ENCODE measurements at places on chromosomes 11 and 22.

DNA sequence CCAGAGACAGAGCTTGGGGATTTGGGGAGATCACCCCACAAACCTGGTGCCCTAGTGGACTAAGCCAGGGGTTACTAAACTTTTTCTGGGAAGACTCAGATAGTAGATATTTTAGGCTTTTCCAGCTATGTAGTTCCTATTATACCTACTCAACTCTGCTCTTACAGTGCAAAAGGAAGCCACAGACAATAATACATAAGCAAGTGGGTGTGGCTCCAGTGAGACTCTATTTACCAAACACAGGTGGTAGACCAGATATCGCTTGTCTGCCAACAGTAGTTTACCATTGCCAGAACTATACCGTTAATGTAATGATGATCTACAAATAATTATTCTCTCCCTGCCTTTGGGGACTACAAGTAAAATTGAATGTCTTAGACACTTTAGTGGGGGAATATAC lies 6.9 kb downstream of the LDHC start:
- DNase-seq: no peak

GRCh38 chr11:65663639-65664200 lies 1.0 kb upstream of the RELA start:
- no peak for DNase-seq

- no peak for DNase-seq
Observed at GRCh38 chr11:84140386-84141169, 854.4 kb upstream of the CCDC90B start.

DNA sequence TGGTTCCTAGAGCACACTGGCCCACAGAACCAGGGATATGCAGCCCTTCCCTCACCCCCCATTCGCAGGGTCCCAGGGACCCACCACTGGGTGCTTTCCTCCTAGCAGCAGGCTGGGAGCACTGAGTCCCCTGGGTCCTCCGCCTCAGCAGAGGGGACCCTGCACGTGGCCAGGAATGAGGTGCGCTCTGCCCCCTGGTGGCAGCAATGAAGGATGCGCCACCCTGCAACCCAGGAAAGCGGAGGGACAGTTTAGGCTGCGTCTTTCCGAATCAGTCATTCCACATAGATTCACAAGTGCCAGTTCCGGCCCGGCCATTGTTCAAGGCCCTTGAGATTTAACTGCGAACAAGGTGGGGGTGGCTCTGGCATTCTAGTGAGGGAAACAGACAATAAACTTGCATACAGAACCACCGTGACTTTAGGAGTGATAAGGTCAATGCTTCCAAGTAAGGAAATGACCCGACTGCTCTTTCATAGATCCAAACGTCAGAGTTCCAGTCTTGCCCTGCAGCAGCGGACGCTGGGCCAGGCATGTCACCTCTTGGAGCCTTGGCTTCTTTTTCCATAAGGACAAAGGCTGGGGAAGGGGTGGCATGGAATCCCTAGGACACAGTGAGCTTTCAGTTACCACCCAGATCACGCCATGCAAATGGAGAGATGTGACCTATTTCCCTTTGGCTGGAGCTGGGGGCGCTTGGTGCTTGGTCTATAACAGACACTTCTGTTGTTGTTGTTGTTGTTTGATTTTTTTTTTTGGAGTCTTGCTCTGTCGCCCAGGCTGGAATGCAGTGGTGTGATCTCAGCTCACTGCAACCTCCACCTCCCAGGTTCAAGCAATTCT lies 7.7 kb downstream of the RIN1 start:
- DNase-seq: peak; percentile 59

GRCh38 chr22:35462498-35463230 lies 62.7 kb downstream of the MCM5 start:
- no peak for DNase-seq

- no peak for DNase-seq
Observed at GRCh38 chr11:67381244-67381972, 8.0 kb upstream of the CLCF1 start.

DNA sequence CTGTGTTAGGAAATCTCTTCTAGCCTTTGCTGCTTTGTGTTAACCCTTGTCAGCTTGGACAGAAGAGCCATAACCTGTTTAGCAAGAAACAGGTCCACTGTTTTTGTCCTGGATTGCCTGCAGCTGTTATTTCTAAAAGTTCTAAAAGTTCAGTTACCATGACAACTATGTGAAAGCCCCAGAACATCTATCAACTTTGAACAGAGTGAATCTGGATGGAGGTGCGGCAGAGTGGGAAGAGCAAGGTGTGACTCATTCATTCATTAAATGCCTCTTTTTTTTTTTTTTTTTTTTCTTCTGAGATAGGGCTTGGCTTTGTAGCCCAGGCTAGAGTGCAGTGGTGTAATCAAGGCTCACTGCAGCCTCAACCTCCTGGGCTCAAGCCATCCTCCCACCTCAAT lies 50.5 kb downstream of the RBX1 start:
- DNase-seq: no peak

GRCh38 chr22:38419121-38419857 lies 35.7 kb downstream of the KCNJ4 start:
- DNase-seq: no peak

DNA sequence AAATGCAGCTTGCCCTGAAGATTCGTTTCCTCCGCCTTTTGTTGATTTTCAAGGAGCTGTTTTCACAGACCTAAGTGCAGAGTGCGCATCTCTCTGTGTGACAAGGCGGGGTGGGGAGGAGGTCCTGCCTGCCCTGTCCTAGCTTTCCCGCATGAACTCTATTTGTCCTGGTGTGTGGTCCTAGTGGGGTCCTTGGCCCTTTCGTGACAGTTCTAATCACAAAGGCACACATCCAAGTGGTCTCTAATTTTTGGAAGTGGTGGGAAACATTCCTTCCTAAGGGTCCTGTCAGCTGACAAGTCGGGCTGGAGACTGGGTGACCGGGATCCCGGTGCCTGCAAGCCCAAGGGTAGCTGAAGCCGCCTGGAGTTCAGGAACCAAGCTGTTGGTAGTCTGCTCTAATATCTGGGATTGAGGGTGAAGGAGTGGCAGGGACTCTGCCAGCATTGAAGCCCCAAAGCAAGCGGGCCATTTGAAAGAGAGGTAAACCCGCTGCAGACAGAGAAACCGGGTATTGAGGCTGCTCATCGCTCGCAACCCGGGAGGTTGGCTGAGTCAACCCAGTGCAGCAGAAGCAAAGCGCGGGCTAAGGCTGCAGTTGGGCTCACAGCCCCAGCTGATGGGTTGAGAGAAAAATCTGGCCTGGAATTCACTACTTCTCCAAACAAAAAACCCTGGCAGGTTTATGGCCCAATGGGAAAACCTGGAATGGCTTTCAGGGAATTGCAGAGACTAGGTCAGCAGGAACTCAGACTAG lies 28.1 kb upstream of the FBXO3 start:
- peak; percentile 45 for DNase-seq

- DNase-seq: no peak
Observed at GRCh38 chr22:46663436-46664100, 43.4 kb downstream of the GRAMD4 start.

DNA sequence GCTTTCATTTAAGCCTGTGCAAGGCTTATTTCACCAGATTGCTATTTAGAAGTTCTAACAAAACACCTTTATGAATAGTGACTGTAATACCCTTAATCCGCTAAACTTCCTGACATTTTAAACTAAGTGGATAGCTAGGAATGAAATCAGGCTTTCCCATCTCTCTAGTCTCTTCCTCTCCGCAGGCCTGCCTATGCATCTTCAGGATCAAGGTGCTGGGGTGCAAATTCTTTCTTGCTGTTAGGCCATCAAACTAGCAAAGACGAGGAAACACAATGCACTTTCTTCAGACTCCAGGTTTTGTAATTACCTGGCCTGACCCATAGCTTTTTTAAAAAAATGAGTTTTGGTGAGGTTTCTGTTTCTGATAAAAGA lies 149.4 kb downstream of the DBX1 start:
- no peak for DNase-seq

GRCh38 chr11:17209939-17210245 lies 2.1 kb upstream of the PIK3C2A start:
- DNase-seq: no peak

GRCh38 chr22:35838855-35839576 lies 121.3 kb downstream of the APOL5 start:
- peak; percentile 48 for DNase-seq

GRCh38 chr11:57279116-57279515 lies 42.1 kb upstream of the APLNR start:
- no peak for DNase-seq

DNA sequence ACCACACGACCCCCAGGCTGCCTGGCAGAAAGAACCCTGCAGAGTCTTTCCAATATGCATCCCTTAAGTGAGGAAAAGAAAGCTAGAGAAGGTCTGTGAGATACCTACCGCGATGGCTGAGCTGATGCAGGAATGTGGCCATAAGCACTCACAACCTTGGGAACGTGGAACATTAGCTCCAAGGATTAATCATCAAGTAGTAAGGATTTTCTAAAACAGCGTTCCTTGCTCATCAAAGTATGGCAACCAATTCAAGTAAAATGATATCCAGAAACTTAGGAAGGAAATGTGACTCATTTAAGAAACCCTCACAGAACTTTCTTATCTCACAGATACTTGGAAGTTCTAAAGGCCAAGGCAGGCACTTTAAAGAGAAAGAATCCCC lies 12.8 kb downstream of the PACSIN2 start:
- DNase-seq: no peak

GRCh38 chr11:131827430-131827829 lies 457.0 kb downstream of the NTM start:
- DNase-seq: no peak

DNA sequence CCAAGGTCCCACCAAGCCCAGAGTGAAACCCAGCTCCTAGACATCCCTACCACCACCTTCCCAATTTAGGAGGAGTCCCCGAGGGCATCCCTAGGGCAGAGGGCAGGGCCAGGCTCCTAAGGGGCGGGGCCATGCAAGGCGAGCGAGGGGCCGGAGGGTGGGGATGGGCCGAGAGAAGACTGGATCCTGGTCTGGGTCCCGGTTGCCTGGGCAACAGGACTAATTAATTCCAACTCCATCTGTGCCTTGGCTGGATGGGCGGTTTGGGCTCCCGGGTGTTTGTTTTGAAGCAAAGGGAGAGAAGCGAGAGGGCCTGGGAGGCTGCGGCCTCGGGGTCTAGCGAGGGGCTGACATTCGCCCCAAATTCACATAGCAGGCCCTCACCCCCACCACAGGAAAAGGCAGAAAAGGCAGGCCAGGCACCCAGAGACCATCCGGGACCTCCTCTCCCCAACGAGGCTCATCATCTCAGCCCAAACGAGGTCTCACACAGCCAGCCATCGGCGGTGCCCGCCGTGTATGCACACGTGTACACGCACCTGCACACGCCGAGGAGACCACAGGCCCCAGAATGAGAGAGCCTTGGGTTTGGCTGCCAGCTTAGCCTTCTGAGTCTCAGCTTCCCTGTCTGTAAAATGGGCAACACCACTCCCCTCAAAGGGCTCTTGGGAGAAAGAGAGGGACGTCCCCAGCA lies 23.9 kb downstream of the ELFN2 start:
- no peak for DNase-seq

- DNase-seq: no peak
Observed at GRCh38 chr11:113021111-113021510, 59.9 kb downstream of the NCAM1 start.

Data from NCI-H2081 (cell line).